ENCODE measurements at places on chromosomes 3 and 15.

DNA sequence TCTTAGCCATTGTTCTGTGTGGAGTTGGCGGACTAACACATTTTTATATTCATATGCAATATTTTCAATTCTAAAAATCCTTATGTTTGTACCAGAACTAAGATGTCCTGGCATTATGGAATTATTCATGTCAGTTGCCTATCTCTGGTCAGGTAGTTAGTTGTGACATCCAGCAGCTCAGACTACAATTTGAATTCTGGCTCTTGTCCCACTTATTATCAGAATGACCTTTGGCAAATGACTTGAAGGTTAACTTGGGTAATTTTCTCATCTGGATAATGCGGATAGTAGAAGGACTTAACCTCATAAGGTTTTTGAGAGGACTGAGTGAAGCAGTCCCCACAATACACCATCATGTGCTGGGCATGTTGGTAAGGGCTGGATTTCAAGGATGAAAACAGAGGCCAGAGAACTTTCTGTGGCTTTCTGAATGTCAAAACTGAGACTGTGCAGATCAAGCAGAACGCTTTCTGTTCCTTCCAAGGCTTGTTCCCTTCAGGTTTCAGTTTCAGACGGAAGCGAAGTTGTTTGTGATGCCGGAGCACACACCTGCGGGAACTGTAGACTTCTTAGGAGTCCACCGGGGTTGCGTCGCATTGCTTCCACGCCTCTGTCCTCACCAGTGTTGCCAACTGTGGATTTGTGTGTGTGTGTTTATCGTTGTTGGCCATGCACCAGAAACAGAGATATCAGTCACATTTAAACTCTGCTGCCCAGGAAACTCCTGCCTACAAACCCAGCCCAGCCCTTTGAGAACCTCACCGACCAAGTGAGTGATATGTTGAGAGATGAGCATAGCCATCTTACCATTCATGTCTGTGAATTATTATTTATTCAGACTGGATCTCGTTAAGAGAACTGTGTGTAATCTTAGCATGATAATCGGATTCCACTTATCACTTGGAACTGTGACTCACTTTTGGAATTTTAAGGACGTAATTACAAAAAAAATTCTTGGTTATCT is 76.0 kb downstream of the PTPRG start:
- DNase-seq: no peak
- no peaks in the 10 kb centered on the region for H3K27me3 ChIP-seq
- H3K27ac ChIP-seq: peak overlapping the region; percentile 11

DNA sequence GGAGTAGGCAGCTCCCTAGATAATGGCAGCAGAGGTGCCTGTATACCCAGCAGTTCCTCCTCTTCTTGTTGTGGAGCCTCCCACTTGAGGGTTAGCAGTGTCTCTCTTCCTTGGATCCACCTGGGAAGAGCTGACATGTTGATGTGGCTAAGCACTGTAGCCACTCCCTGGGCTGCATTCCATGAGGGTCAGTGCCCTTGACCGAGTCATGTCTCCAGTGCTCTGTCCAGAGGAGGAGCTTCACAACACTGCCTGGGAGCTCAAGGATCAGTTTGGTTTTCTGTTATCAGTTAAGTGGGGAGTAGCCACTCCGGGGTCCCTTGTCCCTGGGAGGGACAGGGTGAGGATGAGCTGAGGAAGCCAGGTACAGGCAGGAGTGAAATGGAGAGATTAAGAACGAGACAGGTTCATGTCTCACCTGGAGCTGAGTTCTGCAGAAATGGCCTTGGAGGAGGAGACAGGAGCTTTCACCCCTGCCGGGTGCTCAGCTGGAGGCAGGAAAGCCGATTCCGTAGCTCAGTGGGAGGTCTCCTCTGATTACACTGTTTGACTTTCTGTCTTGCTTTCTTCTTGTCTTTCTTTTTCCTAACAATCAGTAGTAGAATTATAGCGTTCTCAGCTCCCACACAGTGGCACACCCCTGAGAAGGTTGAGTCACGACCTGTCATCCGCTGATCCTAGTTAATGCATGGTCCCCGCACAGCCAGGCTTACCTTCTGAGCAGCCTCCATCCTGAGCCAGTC is 57.9 kb upstream of the SEC22A start:
- no peaks in the 10 kb centered on the region for H3K4me1 ChIP-seq
- H3K27me3 ChIP-seq: no peaks in the 10 kb centered on the region
- H3K36me3 ChIP-seq: peaks cover 4% of the 10 kb centered on the region

GRCh38 chr3:44414517-44415090 is 62.9 kb downstream of the ZNF445 start:
- no peak overlapping the region for H3K27ac ChIP-seq
- no peaks in the 10 kb centered on the region for H3K36me3 ChIP-seq
- no peaks in the 10 kb centered on the region for H3K27me3 ChIP-seq
- no peak overlapping the region for H3K4me3 ChIP-seq
- DNase-seq: no peak
- no peaks in the 10 kb centered on the region for H3K4me1 ChIP-seq

GRCh38 chr15:29883126-29883525 is 60.9 kb upstream of the TJP1 start:
- no peaks in the 10 kb centered on the region for H3K4me1 ChIP-seq
- no peaks in the 10 kb centered on the region for H3K27me3 ChIP-seq
- no peaks in the 10 kb centered on the region for H3K36me3 ChIP-seq
- no peak overlapping the region for H3K4me3 ChIP-seq
- H3K27ac ChIP-seq: no peak overlapping the region
- no peak for DNase-seq

DNA sequence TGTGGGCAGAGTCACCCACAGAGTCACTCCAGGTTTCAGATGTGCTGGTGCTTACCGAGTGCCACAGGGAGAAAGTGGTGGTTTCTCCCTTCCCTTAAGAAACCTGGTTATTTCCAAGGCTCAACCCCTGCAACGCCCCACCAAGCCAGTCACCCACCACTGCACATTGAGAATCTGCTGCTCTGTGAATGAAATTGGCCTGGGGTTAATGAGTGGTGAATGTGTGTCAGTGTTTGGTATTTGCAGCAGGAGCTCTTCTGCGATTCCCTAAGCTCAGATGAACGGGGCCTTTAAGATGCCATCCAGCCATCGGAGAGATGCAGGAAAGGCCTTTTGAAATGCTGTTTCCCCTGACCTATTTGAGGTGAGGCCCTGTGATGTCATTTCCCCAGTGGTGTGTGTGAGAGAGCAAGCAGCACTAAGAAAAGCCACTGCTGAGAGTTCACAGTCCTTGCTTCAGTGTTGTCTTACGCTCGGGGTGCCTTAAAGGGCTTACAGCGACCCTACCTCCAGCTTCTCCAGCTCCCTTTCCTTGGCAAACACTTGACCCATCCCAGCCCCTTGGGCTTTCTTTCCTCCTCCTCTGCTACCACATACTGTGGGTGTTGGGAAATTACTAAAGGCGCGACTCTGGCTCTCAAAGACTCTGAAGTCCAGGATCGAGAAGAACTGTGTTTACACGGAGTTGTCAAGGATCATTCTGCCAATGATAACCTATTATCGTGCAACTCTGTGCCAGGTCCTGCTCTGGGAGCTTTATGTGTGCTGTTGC is 68.9 kb downstream of the SMAD3 start:
- H3K4me3 ChIP-seq: no peak overlapping the region

DNA sequence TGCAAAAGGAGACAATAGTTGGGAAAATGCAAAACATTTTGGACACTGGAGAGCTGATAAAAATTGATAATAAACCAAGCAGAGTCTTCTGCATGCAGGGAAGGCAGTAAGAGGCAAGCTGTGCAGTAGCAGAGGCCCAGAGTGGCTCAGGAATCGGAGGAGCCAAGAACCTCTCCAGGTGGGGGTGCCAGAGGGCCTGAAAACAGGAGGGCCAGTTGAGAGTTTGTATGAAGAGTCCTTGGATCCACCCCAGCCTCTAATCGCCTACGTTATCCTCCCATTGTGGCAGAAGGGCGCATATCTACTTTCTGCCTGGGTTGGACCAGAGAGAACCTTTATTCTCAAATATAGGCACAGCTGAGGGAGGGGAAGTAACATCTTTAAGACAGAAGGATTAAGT is 48.9 kb upstream of the RBP1 start:
- H3K27ac ChIP-seq: no peak overlapping the region
- no peak overlapping the region for H3K4me3 ChIP-seq
- H3K27me3 ChIP-seq: no peaks in the 10 kb centered on the region
- no peaks in the 10 kb centered on the region for H3K36me3 ChIP-seq
- no peak for DNase-seq

DNA sequence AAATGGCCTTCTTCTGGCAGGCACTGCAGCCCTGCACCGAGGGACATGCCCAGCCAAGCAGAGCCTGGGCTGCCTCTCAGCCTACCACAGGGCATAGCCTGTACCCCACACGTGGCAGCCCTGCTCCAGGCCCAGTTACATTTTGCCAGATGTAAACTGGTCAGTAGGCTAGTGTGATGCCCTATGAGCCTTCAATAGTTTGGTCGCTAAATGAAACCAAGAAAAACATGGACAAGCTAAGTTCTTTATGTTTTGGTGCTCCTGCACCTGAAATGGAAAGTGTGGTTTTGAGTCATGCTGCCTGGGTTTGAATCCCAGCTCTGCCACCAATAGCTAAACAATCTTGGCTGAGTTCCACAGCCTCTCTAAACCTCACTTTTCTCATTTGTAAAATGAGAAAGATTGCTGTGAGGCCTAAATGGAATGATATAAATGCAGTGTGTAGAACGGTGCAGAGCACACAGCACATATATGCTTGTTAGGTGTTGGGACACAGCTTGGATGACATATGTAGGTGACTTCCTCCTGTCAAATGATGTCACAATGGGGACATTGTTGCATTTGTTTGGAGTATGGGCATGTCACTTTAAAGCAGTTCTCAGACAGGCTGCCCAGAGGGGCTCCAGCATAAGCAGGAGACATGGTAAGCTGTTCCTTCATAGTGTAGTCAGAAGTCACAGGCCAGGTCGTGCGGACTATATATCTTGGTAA is 57.4 kb downstream of the ZBTB38 start:
- H3K4me1 ChIP-seq: peaks cover 34% of the 10 kb centered on the region
- DNase-seq: no peak
- H3K27ac ChIP-seq: peak overlapping the region; percentile 79
- no peaks in the 10 kb centered on the region for H3K27me3 ChIP-seq
- H3K4me3 ChIP-seq: no peak overlapping the region

- no peak overlapping the region for H3K27ac ChIP-seq
- H3K4me1 ChIP-seq: no peaks in the 10 kb centered on the region
- no peak for DNase-seq
- H3K36me3 ChIP-seq: no peaks in the 10 kb centered on the region
Measured at GRCh38 chr3:32374788-32375595, 16.7 kb upstream of the CMTM7 start.

- no peak overlapping the region for H3K4me3 ChIP-seq
- peaks cover 6% of the 10 kb centered on the region for H3K36me3 ChIP-seq
- no peak for DNase-seq
- no peak overlapping the region for H3K27ac ChIP-seq
- no peaks in the 10 kb centered on the region for H3K27me3 ChIP-seq
Measured at GRCh38 chr15:40286061-40286532, 3.2 kb upstream of the ANKRD63 start.

GRCh38 chr3:82087958-82088357 is 326.5 kb upstream of the GBE1 start:
- H3K4me1 ChIP-seq: no peaks in the 10 kb centered on the region
- no peak for DNase-seq
- no peaks in the 10 kb centered on the region for H3K27me3 ChIP-seq
- no peak overlapping the region for H3K4me3 ChIP-seq
- no peaks in the 10 kb centered on the region for H3K36me3 ChIP-seq

- peaks cover 40% of the 10 kb centered on the region for H3K4me1 ChIP-seq
- peak overlapping the region; percentile 60 for H3K27ac ChIP-seq
- no peaks in the 10 kb centered on the region for H3K36me3 ChIP-seq
- H3K4me3 ChIP-seq: no peak overlapping the region
- no peak for DNase-seq
Measured at GRCh38 chr3:134333522-134334181, 40.6 kb downstream of the AMOTL2 start.

GRCh38 chr15:73844356-73844755 is 29.0 kb upstream of the TBC1D21 start:
- H3K27me3 ChIP-seq: no peaks in the 10 kb centered on the region
- no peak overlapping the region for H3K27ac ChIP-seq
- no peak for DNase-seq
- no peaks in the 10 kb centered on the region for H3K4me1 ChIP-seq
- no peaks in the 10 kb centered on the region for H3K36me3 ChIP-seq
- no peak overlapping the region for H3K4me3 ChIP-seq

- no peaks in the 10 kb centered on the region for H3K27me3 ChIP-seq
- H3K4me3 ChIP-seq: no peak overlapping the region
- no peak overlapping the region for H3K27ac ChIP-seq
- no peak for DNase-seq
- no peaks in the 10 kb centered on the region for H3K4me1 ChIP-seq
Measured at GRCh38 chr3:115760716-115761115, 137.4 kb downstream of the GAP43 start.

- H3K4me3 ChIP-seq: no peak overlapping the region
- peak overlapping the region; percentile 78 for H3K27ac ChIP-seq
- peaks cover 52% of the 10 kb centered on the region for H3K4me1 ChIP-seq
- H3K27me3 ChIP-seq: no peaks in the 10 kb centered on the region
Measured at GRCh38 chr3:14371573-14372474, 30.6 kb upstream of the SLC6A6 start.

Data from upper lobe of left lung (tissue), 6 donors.